Right lobe of liver (tissue), 6 donors: ENCODE measurements at places on chromosomes 12 and 14.

- no peak for DNase-seq
Measured at GRCh38 chr12:85484387-85484786, 204.4 kb downstream of the ALX1 start.

DNA sequence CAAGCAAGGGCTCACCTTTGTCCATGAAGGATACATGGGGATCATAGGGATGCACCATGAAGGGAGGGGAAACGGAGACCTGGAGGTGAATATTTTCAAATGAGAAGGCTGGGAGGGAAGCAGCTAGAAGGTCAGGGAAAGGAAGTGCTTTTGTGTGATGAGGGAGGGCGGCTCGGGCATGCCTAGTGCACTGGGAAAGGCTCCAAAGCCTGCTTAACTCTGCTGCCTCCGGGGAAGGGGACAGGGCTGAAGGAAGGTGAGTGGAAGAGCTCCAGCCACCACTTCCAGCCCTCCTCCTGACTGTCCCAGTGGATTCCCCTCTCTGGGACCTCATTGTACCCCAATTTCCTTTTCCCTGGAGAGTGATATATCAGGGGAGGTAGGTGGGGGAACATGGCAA lies 149.4 kb upstream of the PRMT8 start:
- no peak for DNase-seq

GRCh38 chr14:23639048-23639890 lies 3.1 kb downstream of the DHRS2 start:
- DNase-seq, result no peak

DNA sequence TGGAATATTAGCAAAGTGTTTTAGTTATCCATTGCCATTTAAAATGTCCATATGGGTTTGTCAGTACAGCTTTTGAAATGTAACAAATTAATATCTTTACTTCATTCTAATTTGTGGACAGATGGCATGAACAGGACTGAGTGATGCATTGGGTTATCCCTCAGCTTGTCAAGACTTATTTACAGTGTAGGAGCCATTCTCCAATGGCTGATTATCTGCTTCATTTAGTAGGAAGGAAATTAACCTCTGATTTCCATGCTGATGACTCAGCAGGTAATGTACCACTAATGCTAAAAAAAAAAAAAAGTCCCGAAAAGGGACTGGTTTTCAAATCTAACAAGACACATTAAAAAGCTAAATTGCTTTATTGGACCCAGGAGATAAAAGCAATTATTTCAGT lies 1149.0 kb upstream of the USP15 start:
- no peak for DNase-seq

DNA sequence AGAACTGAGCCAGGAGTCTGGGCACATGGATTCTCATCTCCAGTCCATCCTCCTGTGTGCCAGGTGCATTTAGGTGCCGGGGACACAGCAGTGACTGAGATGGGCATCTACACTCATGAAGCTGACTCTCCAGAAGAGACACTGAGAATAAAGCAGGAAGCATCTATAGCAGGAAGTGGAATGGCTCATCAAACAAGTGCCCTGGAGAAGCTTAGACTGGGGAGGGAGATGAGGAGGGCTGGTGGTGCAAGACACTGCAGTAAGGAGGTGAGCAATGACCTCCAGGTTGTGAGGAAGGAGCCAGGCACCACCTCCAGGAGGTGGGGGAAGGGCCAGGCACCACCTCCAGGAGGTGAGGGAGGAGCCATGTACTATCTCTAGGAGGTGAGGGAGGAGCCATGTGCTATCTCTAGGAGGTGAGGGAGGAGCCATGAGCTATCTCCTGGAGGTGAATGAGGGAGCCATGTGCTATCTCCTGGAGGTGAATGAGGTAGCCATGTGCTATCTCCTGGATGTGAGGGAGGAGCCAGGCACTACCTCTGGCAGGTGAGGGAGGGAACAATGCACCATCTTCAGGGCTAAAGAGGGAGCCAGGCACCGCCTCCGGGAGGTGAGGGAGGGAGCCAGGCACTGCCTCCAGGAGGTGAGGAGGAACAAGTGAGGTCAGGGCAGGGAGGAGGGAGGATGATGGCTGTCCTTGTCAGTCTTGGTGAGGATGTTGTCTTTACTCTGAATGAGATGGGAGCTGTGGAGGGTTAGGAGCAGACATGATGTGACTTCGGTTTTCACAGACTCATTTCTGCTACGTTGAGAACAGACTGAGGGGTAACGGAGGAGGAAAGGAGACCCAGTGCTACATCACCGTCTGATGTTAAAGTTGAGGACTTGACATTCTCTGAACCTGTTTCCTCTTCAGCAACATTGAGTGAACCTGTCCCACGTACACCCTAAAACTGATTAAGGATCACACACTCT lies 961.9 kb upstream of the TMEM132C start:
- DNase-seq, result no peak

- DNase-seq, result no peak
Measured at GRCh38 chr14:22264759-22265158, 324.3 kb downstream of the DAD1 start.

GRCh38 chr12:48824112-48824511 lies 5.8 kb downstream of the CACNB3 start:
- no peak for DNase-seq
